ENCODE measurements at places on chromosomes 1 and 21.

GRCh38 chr1:219713981-219714381 lies 101.1 kb upstream of the ZC3H11B start:
- DNase-seq: no peak

DNA sequence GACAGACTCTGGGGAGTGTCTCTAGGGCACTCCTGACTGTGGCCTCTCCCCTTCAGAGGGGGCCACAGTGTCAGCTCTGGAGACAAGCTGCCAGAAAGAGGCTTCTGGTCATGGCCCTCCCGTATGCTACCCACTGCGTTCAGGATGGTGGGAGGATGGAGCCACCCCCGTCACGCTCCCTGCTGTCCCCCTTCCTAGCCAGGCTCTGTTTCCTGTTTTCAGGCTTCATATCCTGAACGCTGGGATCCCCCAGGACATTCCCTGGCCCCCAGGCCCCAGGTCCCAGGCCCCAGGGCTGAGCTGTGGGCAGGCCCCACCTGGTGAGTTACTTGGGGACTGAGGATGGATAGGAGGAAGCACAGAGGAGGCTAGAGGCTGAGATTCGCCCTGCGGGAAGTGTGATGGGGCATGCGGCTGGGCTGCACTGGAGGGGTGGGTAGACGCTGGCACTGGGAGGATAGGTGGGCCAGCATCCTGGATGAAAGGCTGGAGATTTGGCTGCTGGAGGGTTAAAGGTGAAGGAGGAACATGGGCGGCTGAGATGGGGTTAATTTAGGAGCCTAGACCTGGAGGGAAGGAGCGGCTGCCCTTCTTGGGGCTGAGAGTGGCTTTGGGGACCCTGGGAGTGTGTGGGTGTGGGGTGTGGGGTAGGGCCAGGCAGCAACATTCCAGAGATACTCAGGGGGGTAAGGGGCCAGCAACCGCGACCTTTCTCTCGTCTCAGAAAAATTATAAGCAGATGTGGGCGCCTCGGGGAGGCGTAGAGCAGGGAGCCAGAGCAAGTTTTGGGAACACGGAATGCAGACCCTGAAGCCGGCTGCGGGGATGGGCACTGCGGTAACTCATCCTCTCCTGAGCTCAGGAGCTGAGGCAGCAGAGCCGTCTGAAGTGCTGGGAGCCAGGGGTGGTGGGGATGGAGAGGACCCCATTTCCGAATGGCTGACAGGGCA lies 8.7 kb downstream of the PEAR1 start:
- DNase-seq: no peak

DNA sequence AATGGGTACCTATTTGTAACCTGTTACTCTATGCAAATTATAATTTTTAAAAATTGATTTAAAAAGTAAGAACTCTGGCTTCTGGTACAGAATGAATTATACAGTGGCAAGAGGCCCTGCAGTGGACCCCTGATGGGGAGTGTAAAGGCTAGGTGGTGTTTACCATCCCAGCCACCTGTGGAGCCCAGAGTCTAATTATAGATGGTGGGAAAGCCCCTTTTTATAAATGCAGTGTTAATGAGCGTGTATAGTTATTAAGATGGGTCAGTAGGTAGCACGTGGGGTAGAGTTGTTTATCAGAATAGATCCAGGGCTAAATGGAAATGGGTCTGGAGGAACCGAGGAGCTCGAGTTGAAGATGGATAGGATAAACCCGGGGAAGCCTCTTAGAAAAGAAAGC lies 13.9 kb upstream of the PRELP start:
- no peak for DNase-seq

DNA sequence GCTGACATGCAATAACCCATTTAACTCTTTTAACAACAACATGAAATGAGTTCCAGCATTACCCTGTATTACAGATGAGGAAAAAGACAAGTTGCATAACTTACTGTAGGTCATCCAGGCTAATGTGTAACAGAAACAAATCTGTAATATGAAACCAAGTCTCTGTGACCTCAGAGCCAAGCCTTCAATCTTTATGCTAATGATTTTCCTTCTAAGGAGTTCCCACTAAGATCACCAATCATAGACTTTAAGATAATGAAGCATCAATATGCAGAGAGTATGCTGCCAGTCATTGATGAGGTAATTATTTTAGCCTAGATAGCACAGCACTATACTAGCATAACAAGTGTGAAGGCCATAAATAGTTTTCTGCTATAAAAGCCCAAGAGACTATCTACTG lies 35.6 kb upstream of the RNPC3 start:
- no peak for DNase-seq

- DNase-seq: peak; percentile 66
Observed at GRCh38 chr1:224338150-224338838, 8.3 kb upstream of the NVL start.

- DNase-seq: no peak
Observed at GRCh38 chr1:9193233-9193625, 41.3 kb upstream of the H6PD start.

GRCh38 chr21:41037212-41037611 lies 130.7 kb upstream of the BACE2 start:
- no peak for DNase-seq

DNA sequence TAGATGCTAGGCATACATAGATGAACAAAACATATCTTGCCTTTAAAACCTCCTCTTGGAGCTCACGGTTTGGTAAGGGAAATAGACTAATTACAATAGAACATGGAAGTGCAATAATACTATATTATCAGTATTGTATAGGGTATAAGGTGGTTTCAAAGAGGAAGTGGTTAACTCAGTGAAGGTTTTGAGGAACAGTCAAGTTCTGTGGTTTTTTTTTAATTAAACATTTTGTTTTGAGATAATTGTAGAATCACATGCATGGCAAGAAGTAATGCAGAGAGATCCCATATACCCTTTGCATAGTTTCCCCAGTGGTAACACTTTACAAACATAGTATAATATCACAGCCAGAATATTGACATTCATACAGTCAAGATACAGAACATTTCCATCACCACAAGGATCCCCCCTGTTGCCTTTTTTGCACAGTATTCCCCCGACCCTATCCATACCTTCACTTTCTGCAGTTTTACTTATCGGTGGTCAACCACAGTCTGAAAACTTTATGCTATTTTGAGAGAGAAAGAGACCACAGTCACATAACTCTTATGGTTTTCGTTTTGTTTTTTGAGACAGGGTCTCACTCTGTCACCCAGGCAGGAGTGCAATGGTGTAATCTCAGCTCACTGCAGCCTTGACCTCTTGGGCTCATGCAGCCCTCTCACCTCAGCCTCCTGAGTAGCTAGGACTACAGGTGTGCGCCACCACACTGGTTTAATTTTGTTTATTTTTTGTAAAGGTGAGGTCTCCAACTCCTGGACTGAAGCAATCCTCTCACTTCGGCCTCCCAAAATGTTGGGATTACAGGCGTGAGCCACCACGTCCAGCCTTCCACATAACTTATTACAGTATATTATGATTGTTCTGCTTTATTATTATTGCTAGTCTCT lies 60.5 kb upstream of the KIAA1614 start:
- DNase-seq: no peak

DNA sequence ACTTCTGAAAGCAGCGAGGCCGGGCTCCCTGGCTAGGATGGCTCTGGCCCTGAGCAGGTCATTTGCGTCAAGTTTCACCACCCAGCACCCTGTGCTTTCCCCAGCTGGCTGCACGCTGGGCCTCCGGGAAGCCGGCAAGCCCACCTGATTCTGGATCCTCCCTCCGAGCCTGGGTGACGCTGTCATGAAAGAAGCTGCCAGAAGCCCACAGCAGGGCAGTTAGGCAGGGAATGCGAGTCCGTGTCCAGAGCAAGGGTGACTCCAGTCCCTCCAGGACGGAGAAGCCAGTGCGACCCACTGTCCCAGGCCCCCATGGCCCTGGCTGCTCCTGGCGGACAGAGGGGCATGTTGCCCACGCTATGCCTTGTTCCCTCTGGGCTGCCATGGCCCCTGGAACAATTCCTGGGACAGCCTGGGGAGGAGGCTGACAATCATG lies 44.4 kb upstream of the PCBP3 start:
- DNase-seq: no peak

- no peak for DNase-seq
Observed at GRCh38 chr21:40620386-40621145, 226.4 kb downstream of the DSCAM start.

GRCh38 chr1:197838836-197839235 lies 63.6 kb upstream of the DENND1B start:
- DNase-seq: no peak

GRCh38 chr1:199029855-199030254 lies 391.0 kb downstream of the PTPRC start:
- DNase-seq: no peak

GRCh38 chr1:3564921-3565831 lies 46.1 kb downstream of the MEGF6 start:
- DNase-seq: peak; percentile 15

DNA sequence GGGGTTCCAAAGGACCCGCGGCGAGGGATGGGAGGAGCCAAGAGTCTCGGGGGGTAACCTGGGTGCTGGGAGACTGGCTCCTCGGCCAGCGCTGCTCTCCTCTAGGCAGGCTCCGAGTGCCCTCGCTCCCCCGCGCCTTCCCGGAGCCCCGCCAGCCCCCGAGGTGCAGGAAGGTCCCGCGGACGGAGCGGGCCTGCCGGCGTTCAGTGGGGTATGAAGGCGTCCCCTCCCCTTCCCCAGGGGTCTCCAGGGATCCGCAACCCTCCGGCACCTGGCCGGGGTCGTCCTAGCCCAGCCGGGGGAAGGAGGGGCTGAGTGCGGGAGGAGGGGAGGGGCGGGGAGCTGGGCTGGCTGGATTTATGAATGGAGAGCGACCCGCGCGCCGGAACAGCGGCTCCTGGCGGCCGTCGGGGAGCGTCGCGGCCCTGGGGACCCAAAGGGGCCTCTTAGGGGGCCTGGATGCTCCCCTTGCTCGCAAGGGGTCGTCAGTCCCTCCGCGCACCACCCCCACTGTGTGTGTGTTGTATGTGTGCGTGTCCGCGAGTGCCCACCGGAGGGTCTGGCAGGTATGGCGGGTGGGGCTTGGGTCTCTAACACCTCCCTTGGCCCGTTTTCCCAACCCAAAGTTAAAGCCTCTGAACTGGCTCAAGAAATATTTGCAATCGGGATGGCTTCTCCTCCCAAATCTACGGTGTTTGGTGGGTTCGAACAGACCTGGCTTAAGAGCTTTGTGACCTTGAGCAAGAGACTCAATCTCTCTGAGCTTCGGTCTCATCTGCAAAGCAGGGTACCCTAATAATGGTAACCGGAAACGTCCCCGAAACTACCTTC lies 642 bp downstream of the HCRTR1 start:
- DNase-seq: no peak

DNA sequence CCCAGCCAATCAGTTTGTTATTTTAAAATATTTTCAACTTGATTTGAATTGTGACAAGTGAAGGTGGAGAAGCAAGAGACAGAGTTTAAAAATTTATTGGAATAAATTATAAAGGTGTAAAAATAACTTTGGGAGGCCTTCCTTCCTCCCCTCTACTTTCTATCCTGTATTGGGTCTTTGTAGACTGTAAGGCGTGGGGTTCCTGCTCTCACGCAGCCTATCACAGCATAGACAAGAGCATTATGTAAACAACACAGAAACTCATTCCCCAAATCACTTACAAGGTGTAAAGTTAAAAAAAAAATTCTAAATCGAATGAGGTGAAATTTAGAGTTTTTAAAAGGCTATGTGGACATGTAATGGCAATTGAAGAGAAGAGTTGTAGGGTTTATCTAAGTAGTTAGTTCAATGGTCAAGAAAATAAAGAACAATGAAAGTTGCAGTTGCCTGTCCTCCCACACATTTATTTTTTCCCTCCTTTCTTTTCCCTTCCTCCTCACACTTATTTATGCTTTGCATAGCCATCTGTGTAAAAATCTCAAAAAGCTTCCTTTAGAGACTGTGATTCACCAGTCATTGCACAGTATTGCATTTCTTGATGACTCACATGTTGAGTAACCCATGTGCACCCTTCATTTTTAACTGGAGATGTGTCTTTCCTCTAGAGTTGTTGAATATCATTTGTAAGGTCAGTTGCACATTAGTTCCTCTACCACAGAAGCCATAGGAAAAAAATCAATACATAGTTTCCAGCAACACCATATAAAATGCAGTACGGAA lies 242.2 kb downstream of the PTPRC start:
- DNase-seq: peak; percentile 21

GRCh38 chr1:199929556-199929955 lies 98.0 kb upstream of the NR5A2 start:
- no peak for DNase-seq

DNA sequence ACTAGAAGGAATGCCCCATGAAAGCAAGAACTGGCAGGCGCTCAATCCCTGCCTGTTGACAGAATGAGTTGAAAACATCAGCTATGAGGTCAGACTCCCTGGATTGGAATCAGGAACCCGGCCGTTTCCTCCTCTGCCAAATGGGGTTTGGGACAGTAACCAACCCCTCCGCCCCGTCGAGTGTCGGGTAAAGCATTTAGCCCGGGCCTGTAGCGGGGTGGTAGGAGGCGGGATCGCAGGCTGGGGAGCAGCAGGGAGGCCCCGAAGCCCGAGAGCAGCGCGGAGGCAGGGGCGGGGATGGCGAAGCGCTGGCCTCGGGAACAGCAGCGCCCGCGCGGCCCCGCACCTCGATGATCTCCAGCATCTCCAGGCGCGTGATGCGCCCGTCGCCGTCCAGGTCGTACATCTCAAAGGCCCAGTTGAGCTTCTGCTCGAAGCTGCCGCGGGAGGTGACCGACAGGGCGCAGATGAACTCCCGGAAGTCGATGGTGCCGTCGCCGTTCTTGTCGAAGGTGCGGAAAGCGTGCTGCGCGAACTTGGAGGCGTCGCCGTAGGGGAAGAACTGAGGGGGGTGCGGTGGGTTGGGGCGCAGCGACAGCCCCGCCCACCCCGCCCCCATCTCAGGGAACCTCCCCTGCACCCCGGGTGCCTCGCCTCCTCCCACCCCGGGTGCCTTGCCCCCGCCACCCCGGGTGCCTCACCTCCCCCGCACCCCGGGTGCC lies 7.5 kb downstream of the HPCAL4 start:
- no peak for DNase-seq

- peak; percentile 85 for DNase-seq
Observed at GRCh38 chr1:207672522-207673130, 27.7 kb downstream of the CR1L start.

- no peak for DNase-seq
Observed at GRCh38 chr1:40736085-40736531, 44.6 kb downstream of the NFYC start.

DNA sequence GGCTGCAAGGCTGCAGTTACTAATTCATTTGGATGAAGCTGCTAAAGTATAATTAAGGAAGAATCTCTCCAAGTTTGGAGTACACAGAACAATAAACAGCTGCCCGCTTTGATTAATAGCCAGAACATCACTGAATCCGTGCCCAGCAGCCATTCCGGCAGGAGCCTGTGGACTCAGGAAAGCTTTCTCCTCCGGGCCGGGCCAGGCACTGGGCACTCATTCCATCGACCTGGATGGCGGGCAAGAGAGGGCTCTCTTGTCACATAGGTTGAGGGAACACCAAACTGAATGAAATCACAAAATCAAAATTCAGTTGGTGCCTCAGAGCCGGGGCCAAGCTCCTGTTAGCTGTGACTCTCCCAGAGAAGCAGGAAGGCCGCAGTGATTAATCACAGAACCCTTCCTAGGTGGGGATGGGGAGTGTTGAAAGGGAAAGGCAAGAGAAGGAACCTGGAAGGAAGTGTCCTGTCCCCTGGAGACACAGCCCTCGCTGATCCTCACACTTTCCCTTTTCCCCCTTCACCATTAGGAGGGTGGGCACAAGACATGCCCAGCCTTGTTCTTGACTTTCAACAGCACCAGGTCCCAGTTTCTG lies 306.7 kb downstream of the NPHP4 start:
- DNase-seq: no peak

GRCh38 chr1:115529216-115529897 lies 112.4 kb upstream of the VANGL1 start:
- DNase-seq: no peak

Measured in T47D (cell line).